Effector memory CD4-positive, alpha-beta T cell (primary cell): ENCODE measurements at places on chromosomes 13 and 19.

GRCh38 chr13:51576754-51577153 lies 7.5 kb upstream of the WDFY2 start:
- no peak for DNase-seq

DNA sequence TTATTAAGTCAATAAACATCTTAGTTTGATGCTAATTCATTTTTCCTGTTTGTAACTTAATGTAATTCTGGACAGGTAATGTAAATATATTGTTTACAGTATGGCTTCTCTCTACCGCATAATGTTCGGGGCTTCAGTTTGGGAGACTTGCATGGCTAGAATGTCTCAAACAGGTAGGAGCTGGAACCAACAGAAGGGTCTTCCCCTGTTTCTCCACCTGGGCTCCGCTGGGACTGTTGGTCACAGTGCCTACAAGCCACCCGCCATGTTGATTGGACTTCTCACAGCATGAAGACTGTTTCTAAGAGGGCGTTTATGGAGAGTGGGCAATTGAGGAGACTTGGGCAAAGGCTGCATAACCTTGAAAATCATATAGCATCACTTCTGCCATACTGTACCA lies 148.6 kb downstream of the UFM1 start:
- no peak for DNase-seq

DNA sequence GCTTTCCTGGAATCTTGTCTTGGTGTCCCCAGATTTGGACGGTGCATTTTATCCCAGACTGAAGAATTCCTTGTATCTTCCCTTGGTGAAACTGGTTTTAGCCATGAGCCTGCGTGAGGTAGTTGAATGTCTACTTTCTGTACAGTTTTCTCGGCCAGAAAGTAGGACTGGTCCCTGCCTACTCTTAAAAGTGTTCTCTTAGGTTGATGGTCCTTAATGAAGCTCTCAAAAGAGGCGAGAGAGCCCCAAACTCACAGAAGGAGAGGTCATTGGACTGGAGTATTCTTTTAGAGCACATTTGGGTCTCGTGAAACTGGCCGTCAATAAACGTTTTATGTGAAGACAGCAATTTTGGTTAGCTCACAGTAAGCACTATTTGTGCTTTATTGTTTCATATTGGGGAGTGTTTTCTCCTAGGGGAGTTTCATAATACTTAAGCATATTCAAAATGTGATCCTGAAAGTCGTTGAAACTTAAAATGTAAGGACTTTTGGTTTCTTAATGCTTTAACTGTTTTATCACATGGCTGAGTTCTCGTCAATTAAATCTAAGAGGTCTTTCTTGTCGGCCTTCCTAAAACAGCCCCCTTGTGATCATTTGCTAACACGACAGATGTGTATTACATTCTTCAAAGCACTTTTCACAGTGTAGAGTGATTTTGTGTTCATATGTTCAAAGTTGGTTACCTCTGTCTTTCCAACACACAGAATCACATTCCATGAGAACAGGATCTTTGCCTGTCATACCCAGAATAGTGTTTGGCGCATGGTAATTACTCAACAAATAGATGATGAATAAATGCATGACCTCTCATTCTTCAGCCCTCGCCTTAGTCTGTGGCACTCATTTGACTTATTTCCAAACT lies 889 bp downstream of the GTF2F2 start:
- no peak for DNase-seq

DNA sequence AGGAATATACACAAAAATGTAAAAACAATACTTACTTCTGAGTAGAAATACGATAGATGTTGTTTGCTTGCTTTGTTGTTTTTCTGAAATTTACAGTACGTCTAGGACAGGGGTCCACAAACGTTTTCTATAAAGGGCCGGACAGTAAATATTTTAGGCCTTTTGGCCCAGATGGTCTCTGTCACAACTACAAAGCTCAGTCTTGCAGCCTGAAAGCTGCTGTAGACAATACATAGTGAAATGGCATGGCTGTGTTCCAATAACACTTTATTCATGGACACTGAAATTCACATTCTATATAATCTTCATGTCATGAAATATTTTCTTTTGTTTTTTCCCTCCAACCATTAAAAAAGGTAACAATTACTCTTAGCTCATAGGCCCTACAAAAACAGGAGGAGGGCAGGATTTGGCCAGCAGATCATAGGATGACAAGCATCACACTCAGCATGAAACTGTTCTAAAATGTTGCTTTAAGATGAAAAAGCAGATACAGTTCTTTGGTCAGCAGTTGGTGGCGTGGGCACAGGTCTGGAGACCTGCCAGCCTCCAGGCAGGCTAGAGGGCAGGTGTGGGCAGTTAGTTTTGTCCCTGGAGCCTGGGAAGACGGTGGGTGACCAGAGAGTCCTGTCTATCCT lies at the start of gene EDDM13:
EDDM13 (plus strand) TSS at position 588 of the 638 bp plus-strand sequence. CDS start 87 bp downstream, outside the sequence.
- DNase-seq, result no peak

- DNase-seq, result no peak
These were observed 159.0 kb upstream of the IRS2 start for GRCh38 chr13:109945206-109945960.

- no peak for DNase-seq
These were observed 7.6 kb downstream of the EFNB2 start for GRCh38 chr13:106527826-106528225.

DNA sequence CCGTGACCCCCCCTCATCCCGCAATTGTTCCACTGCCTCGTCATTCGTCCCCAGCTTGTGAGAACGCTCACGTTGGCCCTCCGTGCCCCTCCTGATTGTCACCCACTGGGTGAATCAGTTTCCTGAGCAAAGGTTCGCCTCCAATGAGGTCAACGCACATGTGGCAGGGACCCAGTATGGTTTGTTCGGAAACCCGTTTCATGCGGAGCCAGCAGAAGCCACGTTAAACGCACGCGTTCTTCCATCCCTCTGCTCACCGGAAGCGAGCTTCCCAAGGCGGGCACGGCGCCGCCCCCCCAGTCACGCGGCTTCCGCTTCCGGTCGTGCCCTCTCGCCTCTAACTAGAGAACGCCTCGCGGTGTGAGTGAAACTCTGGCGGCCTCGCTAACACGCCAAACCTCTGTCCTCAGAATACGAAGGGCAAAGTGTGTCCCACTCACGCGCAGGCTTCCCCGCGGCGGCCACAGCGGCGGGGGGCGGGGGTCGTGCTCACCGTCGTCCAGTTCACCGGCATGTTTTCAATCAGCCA lies 18.0 kb upstream of the CFAP97D2 start:
- DNase-seq, result no peak

DNA sequence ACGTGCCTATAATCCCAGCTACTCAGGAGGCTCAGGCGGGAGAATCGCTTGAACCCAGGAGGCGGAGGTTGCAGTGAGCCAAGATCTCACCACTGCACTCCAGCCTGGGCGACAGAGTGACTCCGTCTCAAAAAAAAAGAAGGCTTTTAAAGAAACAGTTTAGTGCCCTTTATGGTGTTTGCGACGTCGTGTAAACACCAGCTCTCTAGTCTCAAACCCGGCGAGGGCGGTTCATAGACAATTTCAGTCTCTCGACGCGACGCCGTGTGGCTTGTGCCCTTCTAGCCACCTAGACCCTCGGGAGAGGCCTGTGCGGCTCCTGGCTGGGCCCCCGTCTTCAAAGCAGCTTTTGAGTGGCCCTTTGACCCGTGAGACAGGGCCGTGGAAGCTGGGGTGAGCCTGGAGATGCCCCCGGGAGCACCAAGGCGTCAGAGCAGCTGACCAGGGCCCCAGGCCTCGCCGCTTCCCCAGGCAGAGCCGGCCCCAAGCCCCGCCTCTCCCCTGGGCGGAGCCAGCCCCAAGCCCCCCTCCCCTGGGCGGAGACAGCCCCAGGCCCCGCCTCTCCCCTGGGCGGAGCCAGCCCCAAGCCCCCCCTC lies 5.0 kb upstream of the MADCAM1 start:
- DNase-seq, result no peak

- no peak for DNase-seq
These were observed 45.7 kb upstream of the C1QTNF9 start for GRCh38 chr13:24263632-24264031.

- DNase-seq, result no peak
These were observed at the start of gene LRP3 for GRCh38 chr19:33193865-33194362. TSS of gene LRP3 (plus strand) at chr19:33194330. CDS start at chr19:33194786, 456 bp downstream.

DNA sequence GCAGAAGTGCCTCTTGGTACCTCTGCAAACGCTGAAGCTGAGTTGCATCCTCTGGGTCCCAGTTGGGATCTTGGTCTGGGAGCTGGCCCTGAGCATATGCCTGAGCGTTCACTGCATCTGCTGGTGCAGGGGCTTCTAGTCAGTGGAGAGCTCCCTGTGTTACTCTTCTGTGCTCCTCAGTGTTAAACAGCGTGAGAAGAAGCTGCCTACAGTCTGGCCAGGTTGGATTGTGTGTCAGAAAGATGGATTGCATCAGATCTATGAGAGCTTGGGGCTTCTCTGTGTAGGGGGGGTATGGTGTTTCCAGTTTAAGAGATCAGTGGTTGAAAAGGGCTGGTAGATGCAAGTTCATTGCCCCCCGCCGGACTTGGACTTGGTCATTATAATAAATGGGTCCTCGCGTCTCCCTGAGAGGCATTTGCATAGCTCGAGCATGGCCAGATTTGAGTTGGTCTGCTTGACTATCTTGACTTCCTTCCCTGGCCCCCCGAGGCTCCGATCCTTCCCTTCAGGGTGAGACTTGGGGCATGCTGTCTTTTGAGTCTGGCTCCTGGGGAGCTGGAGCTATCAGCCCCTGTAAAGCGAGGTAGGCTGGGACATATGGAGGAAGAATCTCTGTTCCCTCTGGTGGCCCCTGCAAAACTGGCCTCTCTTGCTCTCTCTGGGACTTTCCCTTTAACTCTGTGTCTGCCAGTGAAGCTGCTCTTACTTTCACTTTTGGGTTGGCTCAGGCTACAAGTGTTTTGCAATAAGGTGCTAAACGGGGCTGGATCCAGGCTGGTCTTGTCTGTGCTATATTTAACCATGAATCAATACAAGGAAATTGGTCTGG lies 52.9 kb downstream of the OR10H4 start:
- DNase-seq, result no peak

GRCh38 chr13:109243311-109243951 lies 543.0 kb downstream of the IRS2 start:
- no peak for DNase-seq

DNA sequence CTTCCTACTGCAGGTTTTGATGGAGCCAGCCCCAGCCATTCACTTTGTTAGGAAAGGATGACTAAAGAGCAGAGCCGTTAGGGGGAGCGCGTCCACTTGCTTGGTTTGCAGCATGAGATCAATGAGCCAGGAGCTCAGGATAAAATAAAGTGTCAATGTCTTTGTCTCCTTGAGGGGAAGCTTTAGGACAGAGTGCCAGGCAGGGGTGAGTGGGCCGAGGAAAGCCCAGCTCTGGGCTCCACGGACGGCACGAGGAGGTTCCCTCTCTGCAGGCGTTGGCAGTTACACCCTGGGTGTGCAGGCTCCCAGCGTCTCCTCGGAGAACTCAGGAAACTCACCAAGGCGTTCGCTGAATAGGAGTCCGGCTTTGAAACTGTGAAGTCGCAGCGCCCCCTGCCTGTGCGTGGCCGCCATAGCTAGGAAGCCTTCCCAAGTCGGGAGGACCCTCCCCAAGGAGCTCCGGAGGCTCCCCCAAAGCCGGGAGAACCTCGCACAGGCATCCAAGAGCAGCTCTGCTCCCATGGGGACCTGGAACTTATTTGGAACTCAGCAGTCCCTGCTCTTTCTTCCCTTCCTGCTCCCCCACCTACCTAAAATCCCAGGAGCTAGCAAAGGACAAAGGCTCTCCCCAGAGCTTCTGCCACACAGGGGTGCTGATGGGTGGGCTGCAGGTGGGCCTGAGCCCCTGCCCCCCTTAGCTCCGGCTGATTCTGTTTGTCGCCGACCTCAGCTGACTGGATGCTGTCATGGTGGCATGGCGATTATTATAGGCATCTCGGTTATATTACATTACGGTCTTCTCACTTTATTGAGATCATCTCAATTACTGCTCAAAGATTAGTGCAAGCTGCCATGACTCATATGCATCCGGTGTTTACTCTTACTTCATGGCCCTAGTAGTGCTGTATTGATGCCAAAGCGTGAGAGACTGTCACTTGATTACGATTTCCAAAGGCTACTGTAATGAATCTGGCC lies 34.4 kb downstream of the GSX1 start:
- peak; percentile 54 for DNase-seq

DNA sequence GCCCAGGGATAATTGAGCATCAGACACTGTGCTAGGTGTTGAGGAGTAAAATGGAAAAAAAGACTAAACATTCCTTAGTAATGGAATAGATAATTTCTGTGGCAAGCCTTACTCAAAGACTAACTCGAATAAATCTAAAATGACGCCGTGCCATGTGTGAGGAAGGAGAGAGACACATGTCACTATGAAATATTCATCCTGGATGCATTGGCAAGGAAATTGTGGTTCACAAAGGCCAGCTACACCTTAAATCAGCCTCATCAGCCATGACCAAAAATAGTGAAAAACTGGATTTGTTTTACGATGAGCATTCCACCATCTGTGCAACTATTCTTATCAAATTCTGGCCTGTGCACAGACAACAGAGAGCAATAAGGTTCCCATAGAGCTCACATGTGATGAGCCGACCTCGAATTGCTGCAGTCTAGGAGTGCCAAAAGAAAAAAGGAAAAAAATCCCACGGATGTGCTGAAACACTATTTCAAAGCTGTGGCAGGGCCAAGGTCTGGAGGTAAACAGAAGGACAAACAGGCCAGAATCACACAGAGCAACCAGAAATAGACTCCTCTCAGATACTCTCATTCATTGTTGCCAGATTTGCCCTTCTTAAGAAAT lies 505.7 kb downstream of the EFNB2 start:
- no peak for DNase-seq

DNA sequence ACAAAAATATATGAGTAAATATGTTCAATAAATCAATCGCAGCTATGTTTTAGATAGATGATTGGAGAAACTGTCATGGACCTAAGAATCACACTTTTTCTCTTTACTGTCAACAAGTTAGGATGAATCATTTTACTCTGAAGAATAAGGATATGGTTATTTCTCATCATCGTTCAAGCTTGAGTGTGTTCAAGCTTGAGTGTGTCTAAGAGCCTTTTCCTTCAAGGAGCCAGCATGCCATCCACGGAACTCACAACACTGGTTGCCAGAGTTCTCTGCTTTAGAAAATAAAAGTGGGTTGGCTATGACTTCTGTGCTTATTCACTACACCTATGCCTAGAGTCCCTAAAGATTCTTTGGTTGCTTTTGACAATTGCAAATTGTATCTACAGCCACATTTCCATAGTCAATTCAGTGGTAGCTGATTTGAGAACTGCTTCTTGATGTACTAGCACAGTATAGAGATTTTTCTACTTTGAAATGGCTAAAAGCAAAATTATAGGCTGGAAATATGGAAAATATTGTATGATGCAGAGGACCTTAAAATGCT lies 58.1 kb upstream of the SCEL start:
- DNase-seq, result no peak

GRCh38 chr13:99892866-99893504 lies 78.6 kb downstream of the ZIC5 start:
- DNase-seq, result no peak

DNA sequence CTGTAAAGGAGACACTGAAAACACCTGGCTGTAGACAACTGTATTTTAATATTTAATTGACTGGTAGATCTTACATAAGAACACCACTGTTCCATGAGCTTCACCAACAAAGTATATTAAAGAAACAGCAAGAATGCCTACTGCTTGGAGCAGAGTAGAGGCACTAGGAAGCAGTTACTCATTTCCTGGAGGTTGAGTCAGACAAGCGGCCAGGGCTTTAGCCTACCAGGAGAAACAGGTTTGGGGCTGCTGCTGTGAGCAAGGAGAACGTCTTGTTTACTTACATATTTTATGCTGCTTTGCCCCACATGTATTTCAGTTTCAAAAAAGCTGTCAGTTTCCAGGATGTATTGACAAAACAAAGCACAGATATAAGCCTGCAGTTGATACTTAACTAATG lies 33.4 kb downstream of the ALG5 start:
- DNase-seq, result no peak

- no peak for DNase-seq
These were observed 13.1 kb upstream of the WTIP start for GRCh38 chr19:34468409-34468808.

- DNase-seq, result no peak
These were observed 13.5 kb downstream of the ARRDC5 start for GRCh38 chr19:4889034-4889815.
